Activated T-helper 1 cell treated with anti-CD3 and anti-CD28 coated beads, Interleukin-2, amount 50 U/mL, for 16 hours (primary cell): ENCODE measurements at places on chromosomes 12 and 14.

- peak; percentile 92 for DNase-seq
Measured at GRCh38 chr14:22852940-22853767, 16.8 kb downstream of the MMP14 start.

DNA sequence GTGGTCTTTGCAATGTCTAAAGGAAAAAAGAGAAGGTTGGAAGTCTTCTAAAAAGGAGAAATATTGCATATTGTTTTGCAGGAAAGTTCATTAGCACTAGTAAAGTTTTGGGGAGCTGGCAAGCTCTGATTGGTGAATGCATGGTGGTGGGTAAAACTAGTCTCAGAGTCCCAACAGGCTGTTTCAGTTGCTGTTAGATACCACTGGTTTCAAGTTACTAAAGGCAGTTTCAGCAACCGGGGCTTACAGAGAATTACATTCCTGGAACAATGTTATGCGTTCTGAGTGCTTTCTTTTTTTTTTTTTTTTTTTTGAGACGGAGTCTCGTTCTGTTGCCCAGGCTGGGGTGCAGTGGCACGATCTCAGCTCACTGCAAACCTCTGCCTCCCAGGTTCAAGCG lies 208.2 kb downstream of the EPS8 start:
- DNase-seq, result no peak

DNA sequence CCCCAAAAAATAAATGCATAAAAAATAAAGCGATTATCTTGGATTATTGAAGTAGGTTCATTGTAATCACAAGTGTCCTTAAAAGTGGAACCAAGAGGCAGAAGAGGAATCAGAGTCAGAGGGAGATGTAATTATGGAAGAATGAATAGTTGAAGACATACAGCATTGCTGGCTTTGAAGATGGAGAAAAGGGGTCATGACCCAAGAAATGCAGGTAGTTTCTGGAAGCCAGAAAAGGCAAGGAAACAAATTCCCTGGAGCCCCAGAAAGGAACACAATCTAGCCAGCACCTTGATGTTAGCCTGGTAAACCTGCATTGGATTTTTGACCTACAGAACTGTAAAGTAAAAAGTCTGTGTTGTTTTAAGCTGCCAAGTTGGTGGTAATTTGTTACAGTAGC lies 57.5 kb upstream of the PTGR2 start:
- no peak for DNase-seq

DNA sequence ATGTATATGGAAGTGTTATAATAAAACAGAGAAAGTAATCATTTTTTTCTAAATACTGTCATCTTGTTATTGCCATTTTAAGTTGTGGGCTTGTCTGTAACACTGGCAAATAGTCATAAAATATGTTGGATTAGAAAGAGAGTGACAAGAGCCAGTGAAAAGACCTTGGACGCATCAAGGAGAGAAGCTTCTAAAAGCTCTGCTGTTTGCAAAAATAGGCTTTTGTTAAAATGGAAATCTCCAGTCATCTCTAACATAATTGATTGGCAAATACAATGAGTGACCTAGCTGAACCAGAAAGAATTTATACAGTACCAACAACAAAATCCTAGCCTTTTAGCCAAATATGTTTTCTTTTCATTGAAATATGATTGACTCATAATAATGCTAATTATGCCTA lies 245.8 kb upstream of the RMST start:
- no peak for DNase-seq

GRCh38 chr12:131041968-131042833 lies 88.5 kb downstream of the ADGRD1 start:
- no peak for DNase-seq

DNA sequence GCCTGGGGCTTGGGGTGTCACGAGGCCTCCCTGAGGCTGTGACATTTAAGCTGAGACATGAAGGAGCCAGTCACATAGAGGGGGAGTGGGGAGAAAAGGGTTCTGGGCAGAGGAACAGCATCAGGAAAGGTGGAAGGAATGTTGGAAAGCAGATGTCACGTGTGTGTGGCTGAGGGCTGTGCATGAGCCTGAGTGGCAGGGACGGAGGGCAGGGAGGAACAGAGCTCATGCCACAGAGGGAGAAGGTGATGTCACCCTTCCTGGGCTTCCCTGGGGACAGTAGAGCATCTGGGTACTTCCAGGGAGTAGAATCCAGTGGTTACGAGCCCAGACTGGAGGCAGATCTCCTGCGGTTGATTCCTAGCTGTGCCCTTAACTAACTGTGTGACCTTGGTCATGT lies 32.0 kb upstream of the JDP2 start:
- no peak for DNase-seq

DNA sequence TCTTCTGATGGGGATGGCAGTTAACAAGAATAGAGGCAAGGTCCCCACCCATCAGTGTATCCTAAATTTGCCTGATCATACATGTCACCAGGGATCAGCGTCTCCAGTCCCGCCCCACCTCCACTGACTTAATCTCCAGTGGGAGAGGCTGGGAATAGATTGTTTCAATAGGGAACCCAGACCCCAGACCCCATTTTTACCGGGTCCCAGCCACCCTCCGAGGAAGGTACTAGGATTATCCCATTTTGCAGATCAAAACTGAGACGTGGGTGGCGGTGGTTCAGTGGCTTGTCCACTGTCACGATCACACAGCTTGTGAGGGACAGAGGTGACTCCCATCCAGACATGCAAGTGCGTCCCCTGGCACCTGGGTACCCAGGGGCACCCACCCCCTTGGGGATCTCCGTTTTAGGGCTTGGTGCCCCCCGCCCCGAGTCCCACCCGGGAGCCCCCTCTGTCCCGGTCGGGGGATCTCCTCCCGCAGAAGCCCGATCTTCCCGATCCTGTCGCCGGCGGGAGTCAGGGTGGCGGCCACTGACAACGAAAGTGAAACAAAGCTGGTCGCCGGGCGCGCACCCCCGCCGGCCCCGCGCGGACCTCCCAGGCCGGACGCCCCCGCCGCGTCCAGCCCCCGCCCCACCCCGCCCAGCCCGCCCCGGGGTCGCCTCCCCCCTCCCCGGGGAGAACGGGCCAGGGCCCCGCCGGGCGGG lies 523 bp downstream of the WSB2 start:
- DNase-seq, result peak; percentile 13

GRCh38 chr12:106814714-106815113 lies 40.2 kb downstream of the RIC8B start:
- no peak for DNase-seq

DNA sequence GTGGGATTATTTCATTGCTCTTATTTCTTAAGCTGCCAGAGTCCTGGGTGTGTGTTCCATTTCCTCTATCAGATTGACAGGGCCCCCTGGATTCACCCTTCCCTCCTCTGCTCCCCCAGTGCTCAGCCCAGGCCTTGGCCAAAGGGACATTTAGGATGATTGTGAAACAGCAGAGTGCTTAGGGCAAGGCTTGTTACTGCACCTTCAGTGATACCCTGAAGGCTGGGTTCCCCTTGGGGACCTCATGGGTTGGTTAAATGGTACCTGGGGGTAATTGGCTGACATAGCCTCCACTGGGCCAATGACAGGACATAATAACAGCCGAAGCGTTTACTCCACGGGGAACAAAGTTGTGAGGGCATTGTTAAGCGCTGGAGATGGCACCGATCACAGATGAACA lies 1.3 kb upstream of the KRT72 start:
- DNase-seq, result no peak

DNA sequence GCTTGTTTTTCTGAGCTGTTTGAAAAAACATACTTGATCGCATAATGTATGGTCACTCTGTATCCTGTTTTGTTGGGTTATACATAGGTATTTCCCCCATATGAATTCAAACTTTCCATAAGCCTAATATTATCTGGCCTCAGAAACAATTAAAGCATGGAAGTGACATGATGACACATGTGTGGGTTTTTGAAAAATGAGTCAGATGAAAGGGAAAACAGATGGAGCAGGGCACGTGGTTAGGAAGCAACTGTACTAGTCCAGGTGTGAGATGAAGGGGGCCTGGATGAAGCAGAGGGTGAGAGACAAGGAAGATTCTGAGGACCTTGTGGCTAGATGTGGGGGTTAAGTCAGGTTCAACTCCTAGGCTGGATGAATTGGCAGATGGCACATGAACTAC lies 92.7 kb upstream of the DNM1L start:
- no peak for DNase-seq

GRCh38 chr12:116196752-116197718 lies 80.5 kb downstream of the MED13L start:
- DNase-seq, result no peak

DNA sequence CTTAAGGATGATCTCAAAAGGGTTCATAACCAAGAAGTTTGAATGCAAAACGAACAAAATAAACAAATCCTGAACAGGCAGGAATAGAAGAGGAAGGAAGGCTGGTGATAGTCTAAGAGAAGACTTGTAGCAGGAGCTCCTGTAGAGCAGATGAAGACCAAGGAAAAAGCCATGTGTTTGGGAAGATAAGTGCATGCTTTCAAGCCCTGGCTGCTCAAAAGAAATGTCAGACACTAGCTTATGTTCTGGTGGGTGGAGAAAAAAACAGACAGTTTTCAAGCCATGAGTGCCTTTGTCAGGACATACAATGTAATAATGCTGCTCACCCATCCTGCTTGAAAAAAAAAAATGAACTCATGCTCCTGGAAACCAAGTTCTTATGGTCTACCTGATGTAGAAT lies 27.4 kb downstream of the TAOK3 start:
- no peak for DNase-seq

GRCh38 chr14:23301288-23301968 lies 1.2 kb downstream of the PPP1R3E start:
- DNase-seq, result peak; percentile 98

DNA sequence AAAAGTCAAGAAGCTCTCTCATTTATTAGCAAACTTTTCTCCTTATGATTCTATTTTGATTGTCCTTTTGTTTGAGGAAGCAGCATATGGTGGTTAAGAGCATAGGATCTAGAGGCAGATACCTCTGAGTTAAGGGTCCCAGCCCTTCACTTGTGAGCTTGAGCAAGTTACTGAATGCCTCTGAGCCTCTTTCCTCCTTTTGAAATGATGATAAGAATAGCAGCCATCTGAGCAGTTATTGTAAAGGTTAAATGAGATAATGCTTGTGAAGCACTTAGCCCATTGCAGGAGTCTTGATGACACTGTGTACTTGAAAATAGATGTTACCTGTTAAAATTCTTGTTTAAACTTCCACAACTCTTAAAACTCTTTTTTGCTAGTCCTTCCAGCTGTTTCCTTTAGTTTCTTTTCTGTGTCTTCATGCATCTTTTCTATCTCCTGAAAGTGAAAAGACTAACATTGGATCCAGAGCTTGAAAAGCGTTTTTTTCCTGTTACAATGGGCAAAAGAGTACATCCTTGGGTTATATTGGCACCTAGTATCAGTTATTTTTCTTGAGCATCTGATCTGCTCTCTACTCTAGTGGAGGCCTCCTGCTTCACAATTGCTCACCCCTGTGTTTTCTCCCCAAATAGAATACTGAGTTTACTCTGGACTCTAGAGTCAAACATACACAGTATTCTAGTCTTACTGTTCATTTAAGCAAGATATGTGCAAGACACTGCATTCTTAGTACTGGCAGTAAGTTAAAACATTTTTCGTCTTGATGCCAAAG lies 3.1 kb downstream of the HIF1A start:
- no peak for DNase-seq

GRCh38 chr12:54324617-54325441 lies at the start of gene COPZ1:
Gene COPZ1 (plus strand): TSS chr12:54325131. CDS start chr12:54325164, 33 bp downstream.
- peak; percentile 78 for DNase-seq

- DNase-seq, result no peak
Measured at GRCh38 chr14:78153064-78153341, 17.2 kb upstream of the NRXN3 start.

GRCh38 chr14:93281937-93282336 lies 50.9 kb downstream of the BTBD7 start:
- no peak for DNase-seq

- DNase-seq, result no peak
Measured at GRCh38 chr12:49568442-49569162, 660 bp upstream of the MCRS1 start.

DNA sequence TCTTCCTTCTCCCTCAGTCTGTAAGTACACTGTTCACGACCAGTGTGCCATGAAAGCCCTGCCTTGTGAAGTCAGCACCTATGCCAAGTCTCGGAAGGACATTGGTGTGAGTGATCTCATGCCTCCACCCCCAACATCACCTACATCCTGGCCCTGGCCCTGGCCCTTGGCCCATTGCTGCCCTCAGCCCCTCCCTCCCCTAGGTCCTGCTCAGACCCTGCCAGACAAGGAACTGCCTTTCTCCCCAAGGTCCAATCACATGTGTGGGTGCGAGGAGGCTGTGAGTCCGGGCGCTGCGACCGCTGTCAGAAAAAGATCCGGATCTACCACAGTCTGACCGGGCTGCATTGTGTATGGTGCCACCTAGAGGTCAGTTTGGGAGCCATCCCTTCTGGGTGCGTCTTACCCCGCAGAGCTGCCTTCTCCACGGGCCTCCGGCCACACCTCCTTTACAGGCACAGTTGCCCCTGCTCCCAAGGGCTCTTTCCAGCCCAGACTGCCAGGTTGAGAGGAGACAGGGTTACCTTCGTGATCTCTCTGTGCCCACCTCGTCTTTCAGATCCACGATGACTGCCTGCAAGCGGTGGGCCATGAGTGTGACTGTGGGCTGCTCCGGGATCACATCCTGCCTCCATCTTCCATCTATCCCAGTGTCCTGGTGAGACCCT lies 9.2 kb downstream of the DGKA start:
- DNase-seq, result peak; percentile 65

GRCh38 chr12:109736552-109737108 lies 23.0 kb downstream of the FAM222A start:
- DNase-seq, result no peak

DNA sequence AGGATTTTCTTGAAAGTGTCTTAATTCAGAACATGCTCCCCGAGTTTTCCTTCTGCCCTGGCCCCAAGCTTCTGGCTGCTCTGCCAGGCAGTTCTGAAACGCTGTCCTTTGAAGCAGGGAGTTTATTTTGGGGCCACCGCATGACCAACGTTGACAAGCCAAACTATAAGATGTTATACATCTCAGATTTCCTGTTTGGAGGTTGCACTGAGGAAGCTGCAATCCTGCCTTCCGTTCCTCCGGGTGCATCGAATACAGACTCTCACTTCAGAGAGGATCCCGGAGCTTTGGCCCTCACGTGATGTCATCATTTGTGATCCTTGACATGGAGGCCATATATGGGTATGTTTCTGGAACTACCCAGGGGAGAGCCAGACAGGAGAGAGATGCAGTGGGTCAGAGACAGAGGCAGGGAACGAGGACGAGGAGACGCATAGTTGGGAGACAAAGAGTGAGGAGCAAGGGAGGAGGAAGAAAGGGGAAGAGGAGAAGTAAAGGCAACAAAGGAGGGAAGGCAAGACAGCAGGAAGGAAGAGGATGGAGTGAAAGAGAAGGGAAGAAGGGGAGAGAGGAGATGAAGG lies at the start of gene ASB2:
TSS of gene ASB2 (minus strand) at position 94 of the 581 bp plus-strand sequence. CDS start 12,031 bp downstream, outside the sequence.
- DNase-seq, result no peak

DNA sequence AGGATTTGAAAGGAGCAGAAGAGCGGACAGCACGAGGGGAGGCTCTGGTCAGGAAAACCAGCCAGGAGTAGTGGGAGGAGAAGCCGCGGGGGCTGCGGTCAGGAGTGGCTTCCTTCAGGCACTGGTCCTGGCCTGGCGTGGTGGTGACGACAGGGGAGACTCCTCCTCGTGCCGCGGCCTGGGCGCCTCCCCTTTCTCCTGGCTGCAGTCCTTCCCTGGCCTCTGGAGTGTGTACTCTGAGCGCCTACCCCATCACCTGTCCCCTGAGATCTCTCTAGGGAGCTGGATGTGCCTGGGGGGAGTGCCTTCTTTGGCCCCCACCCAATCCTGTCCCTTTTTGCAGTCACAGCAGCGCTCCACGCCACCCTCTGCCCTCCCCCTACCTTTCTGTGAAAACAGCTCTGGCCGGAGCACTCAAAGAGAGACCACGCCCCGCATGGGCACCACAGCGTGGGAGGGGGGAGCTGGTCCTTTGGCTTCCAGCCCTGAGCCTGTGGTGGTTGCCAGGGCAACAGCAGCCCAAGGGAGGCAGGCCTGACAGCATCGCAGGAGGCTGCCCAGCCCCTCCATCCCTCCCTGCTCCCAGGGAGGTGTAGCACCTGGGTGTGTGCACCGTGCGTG lies 125.9 kb downstream of the CALM1 start:
- DNase-seq, result no peak
